ENCODE measurements at places on chromosomes 6 and 20. TPM values are rescaled to one million over a fixed set of nuclear protein-coding genes. Genes with fewer than 3 reads are reported as not detected.

Gene MYLK4
- under 0.01 TPM for total RNA-seq

Gene ADIG
- not detected for total RNA-seq

Gene PCMTD2
- 33.0 TPM for total RNA-seq

Gene MICB
- total RNA-seq = 22.4 TPM

Gene VNN1
- not detected for total RNA-seq

Gene GGTLC1
- total RNA-seq = not detected

Gene NKAIN2
- not detected for total RNA-seq

Gene FYN
- total RNA-seq = 37.3 TPM

Gene HLA-DMA
- 2.7 TPM for total RNA-seq

Gene TINAG
- total RNA-seq = not detected

Gene LPA
- not detected for total RNA-seq

Gene METTL24
- not detected for total RNA-seq

Gene CASS4
- total RNA-seq = 2.4 TPM

Gene SOX18
- 0.17 TPM for total RNA-seq

Gene ASIP
- not detected for total RNA-seq

Gene LY86
- not detected for total RNA-seq

Gene PPP1R16B
- not detected for total RNA-seq

Gene NOX3
- not detected for total RNA-seq

Gene SEL1L2
- total RNA-seq = not detected

Gene RGS17
- 8.2 TPM for total RNA-seq

Gene RAET1L
- not detected for total RNA-seq

Gene PAK5
- under 0.01 TPM for total RNA-seq

Gene OVOL2
- not detected for total RNA-seq

Gene SLC12A5
- total RNA-seq = not detected

Gene TMEM74B
- not detected for total RNA-seq

Gene CD109
- total RNA-seq = 27.9 TPM

Gene PHACTR2
- 18.5 TPM for total RNA-seq

Gene ENPP3
- 1.5 TPM for total RNA-seq

Gene TTLL9
- not detected for total RNA-seq

Gene DAAM2
- 7.9 TPM for total RNA-seq

Gene HLA-DRB1
- not detected for total RNA-seq

Gene AARS2
- 17.0 TPM for total RNA-seq

Gene PRSS35
- total RNA-seq = 2.7 TPM

Gene ZSCAN31
- total RNA-seq = 0.84 TPM

Gene MBOAT1
- 7.0 TPM for total RNA-seq

Gene C2
- 0.30 TPM for total RNA-seq

Gene HLA-DRB5
- not detected for total RNA-seq

Gene TRAPPC3L
- total RNA-seq = not detected

Gene ETV7
- 0.30 TPM for total RNA-seq

Gene ADGRB3
- total RNA-seq = 0.17 TPM

Gene CALHM6
- total RNA-seq = 1.8 TPM

Gene NECAB3
- 20.7 TPM for total RNA-seq
